ENCODE measurements at places on chromosomes 7 and 10.

GRCh38 chr7:98252425-98253054 lies 508 bp upstream of the TECPR1 start:
- DNase-seq, result no peak

DNA sequence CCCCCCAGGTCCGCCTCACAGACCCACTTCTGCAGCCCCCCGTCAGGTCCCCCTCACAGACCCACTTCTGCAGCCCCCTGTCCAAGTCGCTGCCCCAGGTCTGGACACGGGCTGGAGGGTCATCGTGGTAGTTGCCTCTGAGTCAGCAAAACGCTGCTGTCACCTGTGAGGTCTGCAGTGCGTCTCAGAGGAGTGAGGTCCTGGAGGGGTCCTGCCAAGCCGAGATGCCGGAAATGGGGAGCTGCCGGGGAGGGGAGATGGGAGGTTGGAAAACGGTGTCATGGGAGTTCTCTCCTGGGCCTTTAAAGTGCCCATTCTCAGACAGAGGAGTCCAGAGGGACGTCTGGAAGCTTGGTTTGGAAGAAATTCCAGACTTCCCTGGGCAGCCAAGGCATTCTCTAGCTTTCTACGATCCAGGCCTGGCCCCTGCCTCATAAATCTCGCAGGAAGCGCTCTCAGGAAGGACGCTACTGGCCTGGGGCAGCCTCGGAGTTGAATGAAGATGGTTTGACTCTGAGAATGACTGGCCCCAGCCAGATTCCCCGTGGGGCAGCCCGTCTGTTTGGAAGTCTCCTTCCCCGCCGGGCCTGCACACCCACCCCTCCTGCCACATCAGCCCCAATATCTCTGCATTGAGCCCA lies 38.7 kb downstream of the CALML3 start:
- DNase-seq, result no peak

- no peak for DNase-seq
These were observed 621.4 kb downstream of the POM121L12 start for GRCh38 chr7:53656881-53657280.

GRCh38 chr7:50646069-50646468 lies 80.9 kb upstream of the DDC start:
- DNase-seq, result no peak

- peak; percentile 42 for DNase-seq
These were observed 3.1 kb downstream of the KLLN start for GRCh38 chr10:87860156-87860795.

DNA sequence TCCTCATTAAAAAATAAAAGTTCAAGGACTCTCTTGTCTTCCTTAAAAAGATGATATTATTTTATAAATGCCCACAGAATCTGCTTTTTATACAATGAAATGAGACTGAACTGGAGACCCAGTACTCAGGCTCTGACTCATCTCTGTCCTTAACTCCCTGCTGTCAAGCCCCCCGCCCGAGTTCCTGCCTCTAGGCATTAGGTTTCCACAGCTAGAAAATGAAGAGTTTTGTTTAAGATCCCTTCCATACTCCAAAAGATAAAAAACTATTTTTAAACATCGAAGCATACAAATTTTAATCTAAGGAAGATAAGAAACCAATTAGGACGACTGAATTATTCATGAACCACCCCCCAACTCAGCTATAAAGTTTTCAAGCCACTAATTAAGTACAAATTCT lies 97.7 kb upstream of the FEZF1 start:
- DNase-seq, result no peak

DNA sequence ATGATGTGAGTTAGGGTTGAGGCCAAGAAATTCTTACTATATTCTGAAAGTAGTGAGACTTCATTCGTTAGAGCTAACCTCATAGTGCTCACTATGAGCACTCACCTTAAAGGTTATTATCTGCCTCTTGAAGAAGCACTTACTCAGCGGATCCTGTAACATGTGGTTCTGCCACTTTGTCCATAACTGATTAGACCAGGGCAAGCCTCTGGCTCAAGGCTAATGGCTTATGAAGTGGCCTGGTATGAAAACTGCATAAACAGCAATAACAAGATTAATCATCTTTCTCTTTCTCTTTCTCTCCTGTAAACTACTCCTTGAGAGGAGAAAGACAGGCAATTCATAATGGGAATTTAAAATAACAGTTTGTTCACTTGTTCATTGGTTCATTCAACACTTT lies 82.8 kb downstream of the MAPK8 start:
- DNase-seq, result no peak

DNA sequence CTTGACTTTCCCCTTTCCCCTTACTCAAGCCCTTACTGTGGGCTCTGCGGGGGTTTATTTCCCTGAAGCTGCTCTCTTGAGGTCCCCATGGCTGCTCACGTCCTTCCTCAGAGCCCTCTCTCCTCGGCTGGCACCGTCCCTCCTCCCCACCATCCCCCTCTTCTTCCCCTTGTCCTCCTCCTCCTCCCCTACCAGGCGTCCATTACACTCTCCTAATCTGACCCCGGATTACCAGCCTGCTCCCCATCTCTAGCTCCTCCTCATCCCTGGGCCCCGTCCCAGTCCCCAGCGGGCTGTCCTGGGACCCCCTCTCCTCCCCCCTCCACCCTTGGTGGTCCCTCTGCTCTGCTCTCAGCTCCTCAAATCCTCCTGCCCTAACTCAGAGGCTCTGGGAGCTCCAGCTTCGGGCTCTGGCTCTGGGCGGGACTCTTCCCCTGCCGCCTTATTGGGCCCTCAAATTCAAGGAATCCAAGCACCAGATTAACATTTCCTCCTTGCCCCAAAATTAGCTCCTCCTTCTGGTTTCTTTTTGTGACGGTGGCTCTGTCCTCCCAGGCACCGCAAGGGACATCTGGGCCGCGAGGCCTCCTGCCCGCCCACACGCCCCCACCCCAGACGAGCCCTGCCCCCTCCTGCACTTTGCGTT lies 48.5 kb upstream of the LEP start:
- no peak for DNase-seq

Measured in memory B cell (primary cell).